ENCODE measurements at places on chromosomes 11 and 22. TPM values are rescaled to one million over a fixed set of nuclear protein-coding genes. Genes with fewer than 3 reads are reported as not detected.

LMO2 gene
- total RNA-seq = 39.0 TPM

GTPBP1 gene
- 96.2 TPM for total RNA-seq

HEPACAM gene
- total RNA-seq = not detected

BAIAP2L2 gene
- total RNA-seq = 1.6 TPM

KRTAP5-10 gene
- total RNA-seq = not detected

IFITM10 gene
- total RNA-seq = 0.24 TPM

SCN2B gene
- total RNA-seq = not detected

ACRV1 gene
- not detected for total RNA-seq

- DNase-seq = no peak
These were observed 9.8 kb upstream of the EIF3F start for GRCh38 chr11:7977232-7977917.

DNA sequence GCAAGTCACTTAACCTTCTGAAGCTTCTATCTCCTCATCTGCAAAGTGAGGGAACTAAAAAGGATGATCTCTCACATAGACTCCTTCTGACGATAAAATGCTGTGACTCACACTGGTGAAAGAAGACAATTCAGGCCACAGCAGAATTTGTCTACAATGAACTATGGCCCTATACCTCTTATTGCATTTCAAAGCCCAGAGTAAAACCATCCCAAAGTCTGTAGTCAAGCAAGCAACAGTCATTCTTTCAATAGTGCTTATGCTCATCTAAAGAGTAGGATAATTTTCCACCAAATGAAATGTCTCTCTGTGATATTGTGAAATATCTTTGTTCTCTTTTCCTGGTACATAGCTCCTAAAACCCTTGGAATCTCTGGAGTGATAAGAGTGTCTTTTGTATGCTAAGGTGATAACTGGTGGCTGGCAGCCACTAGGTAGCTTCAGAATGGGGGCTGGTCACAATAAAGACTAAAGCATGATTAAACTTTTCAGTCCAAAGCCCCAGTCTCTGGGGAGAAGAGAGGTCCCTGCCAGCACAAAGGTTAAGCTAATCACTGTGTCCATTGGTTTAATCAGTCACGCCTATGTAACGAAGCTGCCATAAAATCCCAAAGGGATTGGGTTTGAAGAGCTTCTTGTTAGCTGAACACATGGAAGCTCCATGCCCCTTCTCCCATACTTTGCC, 30.8 kb downstream of the SYTL2 start:
- no peak for DNase-seq

DNA sequence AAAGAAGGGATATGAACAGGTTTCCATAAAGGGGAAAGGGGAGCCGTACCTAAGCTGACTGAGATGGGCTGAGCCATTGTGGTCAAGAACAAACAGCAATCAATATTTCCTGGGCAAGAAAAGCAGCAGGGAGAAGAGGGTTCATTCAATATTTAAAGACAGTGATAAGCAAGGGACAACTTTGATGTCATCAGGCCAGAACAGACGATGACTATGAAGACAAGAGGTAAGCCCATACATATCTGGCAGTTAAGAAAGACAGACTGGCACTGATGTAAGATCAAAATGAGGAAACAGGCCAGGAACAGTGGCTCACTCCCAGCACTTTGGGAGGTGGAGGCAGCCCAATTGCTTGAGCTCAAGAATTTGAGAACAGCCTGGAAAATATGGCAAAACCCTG, 2.4 kb downstream of the OR5A2 start:
- DNase-seq = no peak

DNA sequence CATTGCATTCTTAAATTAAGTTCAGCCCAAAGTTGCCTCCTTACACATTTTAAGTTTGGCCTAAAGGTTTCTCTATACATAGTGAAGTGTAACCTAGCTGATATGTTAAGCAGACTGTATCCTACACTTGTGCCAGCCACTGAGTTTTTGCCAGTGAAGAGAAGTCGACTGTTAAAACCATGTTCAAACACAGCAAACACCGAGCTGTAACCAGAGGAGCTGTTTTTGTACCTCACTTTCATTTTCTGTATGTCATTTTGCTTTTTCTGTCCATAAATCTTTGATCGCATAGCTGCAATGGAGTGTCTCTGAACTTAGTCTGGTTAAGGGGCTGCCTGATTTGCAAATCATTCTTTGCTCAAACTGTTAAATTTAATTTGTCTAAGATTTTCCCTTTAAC, 403.7 kb downstream of the LUZP2 start:
- DNase-seq = no peak

DNA sequence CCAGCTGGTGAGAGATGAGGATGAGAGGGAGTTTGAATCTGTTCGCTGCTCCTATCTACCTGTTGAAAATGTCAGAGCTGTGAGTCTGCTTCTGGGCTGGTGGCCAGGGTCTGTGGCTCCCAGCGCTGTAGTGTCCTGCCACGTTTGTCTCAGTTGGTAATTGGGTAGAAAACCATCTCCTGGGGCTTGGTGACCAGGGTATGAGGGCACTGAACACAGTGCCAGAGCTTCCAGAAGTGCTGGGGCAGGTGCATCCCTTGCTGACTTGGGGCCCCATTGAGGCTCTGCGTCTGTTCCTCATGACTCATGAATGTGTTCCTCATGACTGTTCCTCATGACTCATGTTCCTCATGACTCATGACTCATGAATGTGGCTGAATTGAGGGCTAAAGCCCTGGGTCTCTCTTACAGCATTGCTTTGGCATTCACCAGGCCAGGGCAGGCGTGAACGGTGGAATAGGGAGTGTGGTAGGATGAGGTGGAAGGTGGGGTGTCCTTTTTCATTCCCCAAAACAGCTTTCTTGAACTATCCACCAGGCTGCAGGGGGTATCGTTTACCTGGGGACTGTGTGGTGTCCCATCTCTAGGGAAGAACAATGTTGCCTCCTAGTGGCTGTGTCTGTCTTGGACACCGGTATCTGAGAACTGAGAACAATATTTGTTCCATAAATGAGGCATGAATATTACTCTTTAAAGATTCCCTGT, 139.5 kb downstream of the COMMD9 start:
- peak; percentile 97 for DNase-seq

Measured in A673 (cell line).